ENCODE measurements at places on chromosomes 5 and 9.

- DNase-seq: peak; percentile 79
Observed at GRCh38 chr9:121770415-121771273, 119.2 kb downstream of the DAB2IP start.

- DNase-seq: peak; percentile 83
Observed at GRCh38 chr5:68343421-68343826, 127.9 kb downstream of the PIK3R1 start.

DNA sequence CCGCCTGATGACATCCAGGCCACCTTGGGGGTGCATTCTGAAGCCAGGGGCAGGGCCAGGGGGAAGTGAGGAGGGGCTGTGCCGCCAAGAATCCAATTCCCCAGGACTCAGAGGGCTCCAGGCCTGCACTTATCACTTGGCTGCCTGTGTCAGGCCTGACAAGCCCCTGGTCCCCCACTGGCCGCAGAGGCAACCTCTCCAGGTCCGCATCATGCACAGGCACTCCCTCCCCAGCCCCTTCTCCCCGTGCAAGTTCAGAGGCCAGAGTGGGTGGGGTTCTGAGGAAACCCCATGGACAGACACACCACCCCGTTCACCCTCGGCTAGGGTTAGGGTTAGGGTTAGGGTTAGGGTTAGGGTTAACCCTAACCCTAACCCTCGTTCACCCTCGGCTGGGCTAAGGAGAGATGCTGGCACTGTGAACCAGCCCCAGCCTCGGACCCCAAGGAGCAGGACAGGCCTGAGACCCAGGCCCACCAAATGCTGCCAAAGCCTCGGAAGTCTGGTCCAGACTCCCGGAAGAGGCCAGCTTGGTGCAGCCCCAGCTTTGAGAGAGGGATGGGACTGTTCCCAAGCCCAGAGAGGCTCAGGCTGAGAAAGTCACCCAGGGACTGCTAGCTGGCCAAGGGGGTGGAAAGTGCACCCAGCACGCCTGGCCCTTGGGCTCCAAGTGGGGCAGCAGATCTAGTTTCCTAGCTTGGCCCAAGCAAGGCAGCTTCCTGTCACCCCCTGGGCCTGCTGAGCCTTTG lies 4.9 kb downstream of the LCN2 start:
- no peak for DNase-seq

DNA sequence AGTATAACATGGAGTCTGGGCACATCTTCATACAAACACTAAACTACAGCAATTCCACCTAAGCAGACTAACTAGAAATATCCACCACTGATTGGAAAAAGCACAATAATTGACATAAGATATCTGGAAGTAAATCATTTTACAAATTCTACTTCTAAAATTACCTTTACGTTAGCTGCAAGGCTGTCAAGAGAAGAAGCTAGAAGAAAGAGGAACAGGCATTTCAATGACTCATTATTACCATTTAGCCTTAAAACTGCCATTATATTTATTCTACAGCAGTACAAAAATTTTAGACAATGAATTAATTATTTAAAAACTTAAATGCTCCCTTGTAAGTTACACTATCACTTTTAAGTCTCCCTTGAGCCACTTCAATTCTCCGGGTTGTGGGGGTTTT lies 43.4 kb upstream of the PLPP6 start:
- DNase-seq: no peak

DNA sequence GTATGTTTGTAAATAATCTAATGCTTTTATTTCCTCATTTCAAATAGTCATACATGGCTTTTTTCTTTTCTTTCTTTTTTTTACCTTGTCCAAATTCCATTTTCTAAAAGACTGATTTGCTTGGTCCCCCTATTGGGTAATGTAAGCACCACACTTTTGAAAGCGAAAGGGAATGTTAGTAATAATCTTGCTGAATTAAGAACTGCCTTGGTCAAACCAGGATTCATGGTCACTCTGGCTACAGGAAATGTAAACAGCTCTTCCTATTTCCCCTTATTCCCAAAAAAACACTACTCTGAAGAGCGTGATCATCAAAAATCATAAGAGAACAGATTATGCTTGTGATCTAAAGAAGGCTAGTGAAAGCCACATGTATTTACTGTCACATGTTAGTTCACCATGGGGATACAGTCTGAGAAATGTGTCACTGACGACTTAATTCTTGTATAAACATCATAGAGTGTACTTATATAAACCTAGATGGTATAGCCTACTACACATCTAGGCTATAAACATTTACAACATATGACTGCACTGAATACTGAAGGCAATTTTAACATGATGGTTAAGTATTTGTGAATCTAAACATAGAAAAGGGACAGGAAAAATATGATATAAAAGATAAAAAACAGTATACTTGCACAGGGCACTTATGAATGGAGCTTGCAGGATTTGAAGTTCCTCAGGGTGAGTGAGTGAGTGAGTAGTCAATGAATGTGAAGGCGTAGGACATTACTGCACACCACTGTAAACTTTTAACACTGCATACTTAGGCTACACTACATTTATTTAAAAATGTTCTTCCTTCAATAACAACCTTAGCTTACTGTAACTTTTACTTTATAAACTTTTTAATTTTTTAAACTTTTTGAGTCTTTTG lies 75.3 kb downstream of the HMGCR start:
- DNase-seq: peak; percentile 11

GRCh38 chr5:144142139-144142823 lies 28.2 kb downstream of the YIPF5 start:
- peak; percentile 70 for DNase-seq

DNA sequence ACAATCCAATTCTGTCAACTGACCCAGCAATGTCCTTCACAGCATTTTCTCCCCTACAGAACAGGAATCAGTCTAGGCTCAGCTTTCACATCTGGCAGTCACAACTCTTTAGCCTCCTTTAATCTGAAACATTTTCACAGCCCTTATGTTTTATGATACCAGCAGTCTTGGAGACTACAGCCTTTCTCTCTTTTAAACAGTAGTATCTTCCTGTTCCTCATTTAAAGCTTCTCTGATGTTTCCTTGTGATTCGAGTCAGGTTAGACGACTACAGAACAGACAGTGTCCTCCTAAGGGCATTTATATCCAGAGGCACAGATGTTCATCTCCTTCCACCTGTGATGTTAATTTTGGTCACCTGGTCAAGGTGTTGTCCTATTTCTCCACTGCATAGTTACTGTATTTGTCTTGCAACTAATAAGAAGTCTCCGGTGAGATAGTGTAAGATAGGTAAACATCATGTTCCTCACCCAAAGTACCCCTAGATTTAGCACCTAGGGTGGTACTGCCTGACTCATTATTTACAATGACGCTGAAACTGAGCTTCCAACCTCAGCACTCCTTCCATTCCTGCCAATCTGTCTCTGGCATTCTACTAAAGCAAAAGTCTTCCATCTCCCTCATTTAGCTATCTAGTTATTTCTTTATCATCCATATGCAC lies 20.7 kb downstream of the TTC39B start:
- no peak for DNase-seq

- DNase-seq: peak; percentile 65
Observed at GRCh38 chr5:140298183-140298601, 4.7 kb downstream of the PFDN1 start.

- peak; percentile 57 for DNase-seq
Observed at GRCh38 chr9:114033397-114034103, 44.5 kb downstream of the AMBP start.

GRCh38 chr5:37722236-37723161 lies 117.3 kb downstream of the GDNF start:
- no peak for DNase-seq

GRCh38 chr5:72415616-72416325 lies 91.4 kb downstream of the ZNF366 start:
- no peak for DNase-seq

GRCh38 chr5:3251784-3252183 lies 343.8 kb upstream of the IRX1 start:
- DNase-seq: no peak

GRCh38 chr9:118693645-118694044 lies 675.6 kb downstream of the BRINP1 start:
- DNase-seq: no peak

DNA sequence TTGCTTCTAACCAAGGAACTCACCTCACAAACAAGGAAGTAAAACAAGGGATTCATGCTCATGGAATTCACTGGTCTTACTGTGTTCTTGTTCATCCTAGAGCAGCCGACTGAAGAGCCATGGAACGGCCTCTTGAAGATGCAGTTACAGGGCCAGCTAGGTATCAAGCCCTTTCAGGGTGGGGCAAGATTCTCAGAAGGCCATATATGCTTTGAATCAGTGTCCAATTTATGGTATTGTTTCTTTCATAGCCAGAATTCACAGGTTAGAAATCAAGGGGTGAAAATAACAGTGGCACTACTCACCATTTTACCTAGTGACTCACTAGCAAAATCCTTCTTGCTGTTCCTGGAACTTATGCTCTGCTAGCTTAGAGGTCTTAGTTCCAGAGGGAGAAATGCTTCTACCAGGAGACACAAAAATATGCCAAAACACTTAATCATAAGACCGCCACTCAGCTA lies 159.5 kb upstream of the CDH10 start:
- no peak for DNase-seq

GRCh38 chr9:77433675-77434445 lies 214.3 kb downstream of the GNA14 start:
- DNase-seq: peak; percentile 81

- peak; percentile 20 for DNase-seq
Observed at GRCh38 chr5:392431-392988, 50.5 kb upstream of the EXOC3 start.

DNA sequence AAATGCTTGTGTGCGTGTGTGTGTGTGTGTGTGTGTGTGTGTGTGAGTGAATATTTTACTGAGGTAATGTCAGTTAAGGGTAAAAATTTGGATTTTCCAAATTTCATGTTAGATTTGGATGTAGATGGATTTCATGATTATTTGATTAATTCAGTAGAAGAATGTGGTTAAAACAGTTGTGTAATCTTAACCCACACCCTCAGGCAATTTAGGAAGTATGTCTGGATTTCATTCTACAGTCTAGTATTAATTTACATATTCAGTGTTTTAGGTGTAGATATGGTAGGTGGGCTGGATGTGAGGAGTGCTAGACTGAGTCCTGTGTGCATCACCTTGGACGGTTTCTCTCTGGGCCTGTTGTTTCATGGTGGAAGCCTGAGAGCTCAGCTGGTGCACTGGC lies 99.1 kb upstream of the CKMT2 start:
- no peak for DNase-seq

Data from dermis blood vessel endothelial cell (primary cell).